Activated CD4-positive, alpha-beta memory T cell treated with anti-CD3 and anti-CD28 coated beads, Interleukin-2, amount 10 ng/mL, durations not matched to agents 7 days and 5 days (primary cell): ENCODE measurements at places on chromosomes 4 and X. TPM values are rescaled to one million over a fixed set of nuclear protein-coding genes. Genes with fewer than 3 reads are reported as not detected.

DNA sequence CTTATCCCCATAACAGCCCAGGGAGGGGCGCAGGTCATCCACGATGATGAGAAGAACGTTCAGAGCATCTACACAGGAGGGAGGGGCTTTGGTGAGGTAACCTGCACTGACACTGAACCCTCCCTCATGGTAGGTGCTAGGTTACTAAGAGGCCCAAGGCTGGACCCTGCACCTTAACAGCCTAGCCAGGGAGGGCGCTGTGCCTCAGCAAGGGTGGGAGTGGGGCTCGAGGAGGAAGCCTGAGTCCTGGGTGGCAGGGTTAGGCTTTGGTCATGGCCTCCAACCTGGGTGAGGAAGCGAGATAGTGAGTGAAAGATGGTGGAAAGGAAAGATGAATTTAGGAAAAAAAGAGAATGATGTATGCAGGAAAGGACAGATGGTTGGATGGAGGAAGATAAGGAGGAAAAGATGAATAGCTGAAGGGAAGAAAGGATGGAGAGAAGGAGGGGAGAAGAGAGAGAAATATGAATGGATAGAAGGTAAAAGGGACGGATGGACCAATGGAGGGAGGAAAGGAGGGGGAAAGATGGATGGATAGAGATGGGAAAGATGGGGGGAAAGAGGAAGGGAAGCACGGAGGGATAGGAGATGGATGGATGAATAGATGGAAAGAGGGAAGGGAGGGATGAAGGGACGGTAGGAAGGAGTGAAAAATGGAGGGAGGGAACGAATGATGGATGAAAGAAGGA lies 736 bp downstream of the IDS start:
- DNase-seq: peak; percentile 80

- DNase-seq: no peak
These were observed 86.1 kb downstream of the SOWAHB start for GRCh38 chr4:76811604-76812412.

DNA sequence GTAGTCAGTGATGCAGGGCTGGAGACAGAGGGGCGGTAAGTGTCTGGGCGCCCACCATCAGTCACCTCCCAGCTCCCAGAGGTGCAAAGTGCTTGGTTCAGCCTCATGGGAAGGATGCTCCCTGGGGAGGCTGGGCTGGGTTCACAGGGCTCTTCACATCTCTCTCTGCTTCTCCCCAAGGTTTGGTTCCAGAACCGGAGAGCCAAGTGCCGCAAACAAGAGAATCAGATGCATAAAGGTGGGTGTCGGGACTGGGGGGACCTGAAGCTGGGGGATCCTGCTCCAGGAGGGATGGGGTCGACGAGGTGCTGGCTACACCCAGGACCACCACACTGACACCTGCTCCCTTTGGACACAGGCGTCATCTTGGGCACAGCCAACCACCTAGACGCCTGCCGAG lies 10.1 kb downstream of the SHOX start:
- no peak for DNase-seq

GRCh38 chr4:176432811-176433540 lies 113.2 kb downstream of the SPCS3 start:
- no peak for DNase-seq

DNA sequence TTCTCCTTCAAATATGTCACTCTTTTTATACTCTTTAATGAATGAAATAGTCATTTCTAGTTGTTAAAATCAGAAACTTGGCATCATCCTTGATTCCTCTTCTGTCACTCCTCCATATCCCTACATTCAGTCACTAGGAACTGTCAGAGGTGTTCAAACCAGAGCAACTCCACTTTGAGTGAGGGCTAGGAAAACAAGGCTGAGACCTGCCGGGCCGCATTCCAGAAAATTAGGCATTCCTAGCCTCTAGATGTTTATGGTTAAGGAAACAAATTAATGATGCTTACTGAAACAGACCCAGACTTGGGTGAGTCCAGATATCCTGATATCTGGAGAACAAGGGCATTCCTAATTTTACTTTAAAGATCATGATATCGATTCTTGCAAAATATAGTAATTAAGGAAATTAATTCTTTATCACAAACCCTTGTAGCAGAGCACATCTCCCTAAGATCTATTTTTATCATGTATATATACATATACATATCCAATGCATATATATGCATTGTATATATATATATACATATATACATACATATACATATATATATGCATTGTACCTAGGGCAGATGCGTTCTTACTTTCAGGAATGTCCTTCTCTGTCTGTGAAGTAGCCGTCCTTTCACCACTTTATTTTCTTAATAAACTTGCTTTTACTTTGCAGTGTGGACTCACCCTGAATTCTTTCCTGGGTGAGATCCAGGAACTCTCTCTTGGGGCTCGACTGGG lies 98.4 kb upstream of the GC start:
- no peak for DNase-seq

DNA sequence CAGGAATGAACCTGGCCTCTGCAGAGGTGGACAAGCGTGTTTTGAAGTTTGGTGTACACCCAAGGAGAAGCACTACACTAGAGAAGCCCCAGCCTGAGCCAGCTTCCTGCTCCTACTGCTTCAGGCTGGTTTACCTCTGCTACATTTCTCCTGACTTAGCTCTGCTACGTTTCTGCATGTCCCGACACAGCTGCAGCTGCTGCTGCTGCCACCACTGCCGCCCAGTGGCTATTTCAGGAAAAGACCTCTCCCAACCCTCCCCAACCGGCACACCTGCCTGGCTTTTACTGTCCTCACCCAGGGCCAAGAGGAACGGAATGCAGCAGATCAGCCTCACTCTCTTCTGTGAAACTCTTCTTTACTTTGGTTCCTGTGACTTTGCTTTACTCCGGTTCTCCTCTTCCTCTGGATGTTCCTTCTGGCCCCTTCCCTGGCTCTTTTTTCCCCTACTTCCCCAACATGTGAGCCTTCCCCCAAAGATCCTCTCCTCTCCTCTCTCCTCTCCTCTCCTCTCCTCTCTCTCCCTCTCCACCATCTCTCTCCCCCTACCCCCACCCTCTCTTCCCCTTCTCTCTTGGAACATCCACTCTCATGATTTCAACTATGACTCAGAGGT lies 3.1 kb upstream of the P2RY4 start:
- peak; percentile 35 for DNase-seq

- DNase-seq: no peak
These were observed 57.6 kb upstream of the PPP2R3B start for GRCh38 chrX:444305-444704.

DNA sequence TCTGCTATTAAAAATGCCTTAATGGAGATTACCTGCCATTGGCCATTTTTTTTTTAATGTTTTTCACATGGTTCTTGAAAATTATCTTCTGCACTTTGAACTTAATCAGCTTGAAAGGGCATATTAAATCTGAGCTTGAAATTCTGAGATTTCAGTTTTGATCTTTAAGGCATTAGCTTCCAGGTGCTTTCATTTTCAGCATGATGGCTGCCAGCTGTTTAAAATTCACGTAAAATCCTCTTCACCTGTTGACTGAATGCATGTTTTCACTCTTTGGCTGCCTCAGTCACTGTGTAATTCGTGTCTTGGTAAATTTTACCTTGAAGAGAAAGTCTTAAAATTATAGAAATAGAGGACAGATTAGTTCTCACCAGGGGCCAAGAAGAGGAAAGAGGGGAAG lies 39.6 kb downstream of the SMAD1 start:
- DNase-seq: no peak

GRCh38 chrX:45849261-45849862 lies 648.7 kb upstream of the DIPK2B start:
- peak; percentile 30 for DNase-seq

DNA sequence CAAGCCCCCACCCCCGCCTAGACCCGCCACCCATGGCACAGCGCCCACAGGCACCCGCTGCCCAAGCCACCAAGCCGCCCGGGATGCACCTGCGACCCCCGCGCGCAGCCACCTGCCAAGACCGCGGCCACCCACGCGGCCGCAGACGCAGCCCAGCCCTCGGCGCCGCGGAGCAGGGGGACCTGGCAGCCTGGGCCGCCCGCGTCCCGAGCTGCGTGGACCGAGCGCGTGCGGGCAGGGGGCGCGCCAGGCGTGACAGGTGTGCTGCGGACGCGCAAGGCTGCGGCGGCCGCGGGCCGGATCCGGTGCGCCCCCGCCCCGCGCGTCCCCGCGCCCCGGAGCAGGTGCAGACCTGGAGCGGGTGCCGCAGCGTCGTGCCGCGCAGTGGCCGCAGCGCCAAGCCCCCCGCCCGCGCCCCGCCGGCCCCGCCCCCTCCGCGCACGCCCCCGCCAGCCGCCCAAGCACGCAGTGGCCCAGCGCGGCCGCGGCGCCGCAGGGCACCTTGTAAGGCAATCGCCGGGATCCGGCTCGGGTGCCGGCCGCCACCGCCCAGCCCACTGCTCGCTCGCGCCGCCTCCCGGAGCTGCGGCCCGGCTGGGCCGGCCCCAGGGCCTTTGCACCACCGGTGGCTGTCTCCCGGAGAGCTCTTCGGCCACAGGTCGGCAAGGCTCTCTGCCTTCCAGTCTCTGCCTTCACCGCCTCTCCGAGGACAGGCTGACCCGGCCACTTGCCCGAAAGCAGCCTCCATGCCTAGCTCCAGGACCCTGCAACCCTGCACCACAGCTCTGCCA lies at the start of gene PNCK:
Gene PNCK (minus strand): TSS at position 386 of the 791 bp plus-strand sequence. CDS start 737 bp downstream, outside the sequence.
- no peak for DNase-seq

DNA sequence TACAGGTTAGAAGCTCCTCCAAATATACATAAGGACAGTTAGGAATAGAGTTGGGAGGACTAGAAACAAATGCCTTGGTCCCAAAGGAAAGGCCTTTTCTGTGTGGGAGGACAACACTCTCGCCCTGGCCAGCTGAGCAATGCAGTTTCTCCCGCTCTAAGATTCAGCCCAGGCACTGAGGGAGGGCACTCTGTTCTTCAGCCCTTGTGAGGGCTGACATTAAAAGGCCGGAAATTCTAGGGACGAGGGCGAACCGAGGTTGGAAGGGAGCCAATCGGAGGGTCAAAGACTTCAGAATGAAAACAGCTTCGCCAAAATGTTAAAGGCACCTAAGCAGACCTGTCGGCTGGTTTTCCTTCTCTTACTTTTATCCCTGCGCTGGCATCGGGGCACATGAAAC lies 2.9 kb upstream of the PTCHD1 start:
- DNase-seq: no peak

GRCh38 chr4:158869761-158870160 lies 100.9 kb downstream of the FNIP2 start:
- no peak for DNase-seq

GRCh38 chrX:112851806-112852205 lies 11.2 kb upstream of the AMOT start:
- no peak for DNase-seq

The HSFX4 gene
- not detected for total RNA-seq

The CYTL1 gene
- total RNA-seq: not detected

The FNIP2 gene
- total RNA-seq: 16.9 TPM

The VCX3A gene
- not detected for total RNA-seq

The CORIN gene
- total RNA-seq: 0.08 TPM

The LRIT3 gene
- 0.10 TPM for total RNA-seq
